ENCODE measurements at places on chromosomes 5 and 9.

GRCh38 chr5:167264348-167264747, 1027.1 kb upstream of the WWC1 start:
- DNase-seq = no peak

- no peak for DNase-seq
These were observed 4.9 kb upstream of the ROR2 start for GRCh38 chr9:91954841-91955471.

DNA sequence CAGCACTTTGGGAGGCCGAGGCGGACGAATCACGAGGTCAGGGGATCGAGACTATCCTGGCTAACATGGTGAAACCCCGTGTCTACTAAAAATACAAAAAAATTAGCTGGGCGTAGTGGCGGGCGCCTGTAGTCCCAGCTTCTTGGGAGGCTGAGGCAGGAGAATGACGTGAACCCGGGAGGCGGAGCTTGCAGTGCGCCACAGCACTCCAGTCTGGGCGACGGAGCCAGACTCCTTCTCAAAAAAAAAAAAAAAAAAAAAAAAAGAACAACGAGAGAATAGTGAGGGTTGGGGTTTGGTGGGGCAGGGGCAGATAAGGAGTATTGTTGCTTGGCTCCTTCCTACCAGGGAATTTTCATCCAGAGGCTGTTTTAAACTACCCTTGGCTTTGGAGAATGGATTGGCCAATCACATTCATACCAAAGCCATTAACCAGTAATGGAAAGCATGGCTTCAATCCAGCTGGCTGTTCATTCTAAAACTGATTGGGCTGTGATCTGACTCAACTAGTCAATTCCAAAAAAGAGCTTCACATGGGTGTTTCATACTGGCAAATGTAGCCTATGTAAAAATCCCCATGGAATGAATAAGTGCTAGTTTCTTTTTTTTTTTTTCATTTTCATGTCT, 64.4 kb downstream of the PLCXD3 start:
- no peak for DNase-seq

DNA sequence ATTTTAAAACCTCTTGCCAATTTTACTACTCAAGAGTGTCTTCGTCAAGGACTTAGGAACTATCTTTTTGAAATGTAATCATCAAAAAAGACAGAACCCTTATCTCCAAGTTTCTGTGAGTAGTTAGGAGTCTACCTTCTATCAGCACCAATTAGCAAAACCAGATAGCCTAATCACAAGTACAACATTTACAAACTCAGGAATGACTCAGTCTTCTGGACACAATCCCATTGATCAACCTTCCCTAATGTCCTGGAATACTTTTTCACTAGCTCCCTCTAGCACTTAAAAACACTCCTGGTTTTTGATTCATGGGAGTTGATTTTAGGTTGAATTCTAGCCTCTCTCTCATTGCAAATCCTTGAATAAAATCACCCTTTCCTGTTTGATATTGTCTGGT, 680.7 kb downstream of the PRR16 start:
- DNase-seq = no peak

GRCh38 chr5:98065261-98065909, 708.1 kb upstream of the RGMB start:
- DNase-seq = no peak

DNA sequence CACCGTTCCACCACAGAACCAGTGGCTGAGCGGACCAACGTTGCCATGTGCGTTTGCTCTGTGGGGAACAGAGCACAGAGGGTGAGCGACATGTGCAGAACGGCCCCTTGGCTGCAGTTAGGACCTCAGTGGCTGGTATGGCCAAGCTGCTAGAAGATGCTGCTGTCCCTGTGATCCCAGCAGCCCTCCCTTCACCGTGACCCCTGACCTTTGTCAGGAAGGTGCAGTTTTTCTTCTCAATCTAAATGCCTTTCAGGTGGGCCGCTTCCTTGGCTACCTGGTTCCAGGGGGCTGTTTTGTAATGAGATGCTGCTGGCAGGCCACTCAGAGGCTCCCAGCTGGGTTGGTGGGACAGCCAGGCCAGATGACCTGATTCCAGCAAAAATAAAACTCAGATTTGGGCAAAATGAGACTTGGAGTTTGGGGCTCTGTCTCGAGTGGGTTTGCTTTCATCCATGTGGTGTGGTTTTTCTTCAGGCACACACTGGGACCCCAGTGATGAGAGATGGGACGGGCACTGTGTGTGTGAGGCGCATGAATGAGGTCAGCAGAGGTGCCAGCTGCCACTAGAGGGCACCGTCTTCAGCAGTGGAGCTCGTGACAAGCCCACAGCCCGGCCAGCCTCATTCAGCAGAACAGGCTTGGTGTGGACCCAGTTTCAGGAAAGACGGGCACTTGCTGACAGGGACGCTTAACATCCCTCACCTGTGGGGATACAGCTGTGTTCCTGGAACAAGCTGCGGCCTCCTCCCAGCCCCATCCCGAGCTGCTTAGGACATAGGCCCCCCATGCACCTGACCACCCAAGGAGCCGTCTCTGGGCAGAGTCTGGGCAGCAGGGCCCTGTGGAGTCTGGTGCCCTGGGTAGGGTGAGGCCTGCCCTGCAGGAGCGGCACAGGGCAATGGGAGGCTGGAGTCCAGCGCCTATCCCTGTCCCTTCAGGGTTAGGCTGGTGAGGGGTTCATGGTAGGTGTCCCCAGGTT, 4.1 kb downstream of the MRPS2 start:
- DNase-seq = peak; percentile 49

DNA sequence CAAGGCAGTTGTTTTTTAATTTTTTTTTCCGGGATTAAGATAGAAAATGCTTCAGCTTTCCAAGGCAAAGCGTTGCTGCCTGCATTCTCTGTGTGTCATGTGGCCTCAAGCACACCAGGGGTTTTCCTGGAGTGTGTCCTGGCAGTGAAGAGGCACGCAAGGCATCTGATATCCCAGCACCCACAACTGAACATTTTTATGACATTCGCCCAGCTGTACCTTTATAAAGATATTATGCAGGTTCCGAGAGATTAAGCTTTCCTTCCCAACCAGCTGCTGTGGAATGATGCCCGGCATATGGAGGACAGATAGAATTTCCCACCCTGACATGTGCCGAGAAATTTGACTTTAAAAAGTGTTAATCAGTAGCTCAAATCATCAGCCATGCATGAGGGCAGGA, 205.6 kb downstream of the GADD45G start:
- DNase-seq = no peak

GRCh38 chr5:149014571-149015031, 48.3 kb downstream of the SH3TC2 start:
- DNase-seq = no peak

DNA sequence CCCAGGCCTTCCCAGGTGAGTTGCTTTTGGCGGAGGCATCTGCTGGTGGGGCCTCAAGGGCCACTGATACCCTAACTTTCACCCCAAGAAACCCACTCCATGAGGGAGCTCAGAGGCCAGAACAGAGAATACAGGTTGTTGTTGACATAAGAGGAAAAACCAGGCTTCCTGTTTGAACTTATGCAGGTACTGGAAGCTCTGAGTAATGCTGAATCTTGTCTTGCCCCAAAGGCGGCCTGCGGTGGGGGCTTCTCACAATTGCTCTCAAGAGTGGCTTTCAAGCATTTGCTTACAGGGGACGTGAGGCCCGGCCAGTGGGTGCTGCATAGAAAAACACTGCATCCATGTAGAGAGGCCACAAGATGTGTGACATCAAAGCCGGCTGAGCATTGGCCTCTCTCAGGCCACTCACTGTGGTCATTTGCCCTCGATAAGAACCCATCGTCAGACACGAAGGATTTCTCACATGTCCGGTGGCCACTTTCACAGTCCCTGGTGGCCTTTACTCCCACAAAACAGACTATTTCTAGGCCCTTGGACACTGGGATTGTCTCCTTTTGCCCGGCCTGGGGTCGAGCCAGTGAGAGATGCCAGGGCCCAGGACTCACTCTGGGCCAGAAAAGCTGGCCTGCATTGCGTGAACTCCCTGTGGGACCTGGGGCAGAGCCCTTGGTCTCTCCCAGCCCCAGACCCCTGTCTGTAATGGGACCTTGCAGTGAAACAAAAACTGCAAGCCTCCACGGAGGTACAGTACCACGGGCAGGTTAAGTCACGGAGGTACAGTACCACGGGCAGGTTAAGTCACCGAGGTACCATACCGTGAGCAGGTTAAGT, 34.5 kb upstream of the TCF7 start:
- DNase-seq = peak; percentile 57

DNA sequence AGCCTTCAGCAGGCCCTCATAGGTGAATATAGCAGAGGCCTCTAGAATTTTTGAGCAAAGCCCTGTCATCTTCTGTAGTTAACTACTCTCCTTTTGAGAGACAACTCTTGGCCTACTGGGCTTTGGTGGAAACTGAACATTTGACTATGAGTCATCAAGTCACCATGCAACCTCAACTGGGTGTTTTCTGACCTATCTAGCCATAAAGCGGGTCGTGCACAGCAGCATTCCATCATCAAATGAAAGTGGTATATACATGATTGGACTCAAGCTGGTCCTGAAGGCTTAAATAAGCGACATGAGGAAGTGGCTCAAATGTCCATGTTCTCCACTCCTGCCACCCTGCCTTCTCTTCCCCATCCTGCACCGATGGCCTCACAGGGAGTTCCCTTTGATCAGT, 1115.5 kb downstream of the TAF11L14 start:
- no peak for DNase-seq

DNA sequence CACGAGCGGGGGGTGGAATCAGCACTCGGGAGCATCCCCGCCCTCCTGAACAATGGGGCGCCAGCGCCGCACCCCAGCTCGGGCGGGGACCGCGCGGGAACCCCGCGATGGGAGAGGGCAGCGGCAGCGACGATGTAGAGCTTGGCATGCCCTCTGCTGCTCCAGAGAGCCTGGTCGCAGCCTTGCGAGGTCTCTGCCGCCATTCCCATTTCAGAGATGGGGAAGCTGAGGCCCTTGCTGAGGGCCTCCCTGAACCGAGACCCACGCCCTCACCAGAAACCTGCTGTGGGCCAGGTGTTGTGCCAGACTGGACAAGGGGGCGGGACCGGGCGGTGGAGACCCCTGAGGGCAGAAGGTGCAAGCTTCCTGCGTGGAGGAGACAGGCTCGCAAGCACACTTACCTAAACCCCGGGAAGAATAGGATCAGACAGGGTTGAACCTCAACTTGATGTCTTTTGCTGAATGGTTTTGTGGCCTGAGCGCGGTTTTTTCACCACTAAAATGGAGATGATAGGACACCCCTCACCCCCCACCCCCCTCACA, 647 bp upstream of the MEGF9 start:
- no peak for DNase-seq

GRCh38 chr9:136804509-136805206, 3.1 kb upstream of the RABL6 start:
- DNase-seq = no peak

- DNase-seq = no peak
These were observed 20.5 kb upstream of the MEGF9 start for GRCh38 chr9:120734607-120735410.

DNA sequence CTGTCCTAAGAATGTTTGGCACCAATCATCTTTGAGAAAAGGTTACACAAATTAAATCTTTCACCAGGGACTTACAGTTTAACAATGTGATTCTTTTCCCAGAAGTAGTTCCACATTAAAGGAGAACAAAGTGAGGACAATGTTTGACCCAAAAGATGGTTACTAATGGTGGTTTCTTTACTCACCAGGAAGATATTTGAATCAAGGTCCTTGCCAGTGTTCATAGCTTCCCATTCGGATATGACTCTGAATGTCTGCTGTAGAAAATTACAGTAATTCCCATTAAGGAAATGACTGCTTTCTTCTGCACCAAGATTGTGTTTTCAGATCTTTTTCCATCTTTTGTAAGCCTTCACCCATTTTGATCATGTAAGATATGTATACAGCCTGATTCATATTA, 114.6 kb upstream of the ADAMTSL1 start:
- DNase-seq = no peak

DNA sequence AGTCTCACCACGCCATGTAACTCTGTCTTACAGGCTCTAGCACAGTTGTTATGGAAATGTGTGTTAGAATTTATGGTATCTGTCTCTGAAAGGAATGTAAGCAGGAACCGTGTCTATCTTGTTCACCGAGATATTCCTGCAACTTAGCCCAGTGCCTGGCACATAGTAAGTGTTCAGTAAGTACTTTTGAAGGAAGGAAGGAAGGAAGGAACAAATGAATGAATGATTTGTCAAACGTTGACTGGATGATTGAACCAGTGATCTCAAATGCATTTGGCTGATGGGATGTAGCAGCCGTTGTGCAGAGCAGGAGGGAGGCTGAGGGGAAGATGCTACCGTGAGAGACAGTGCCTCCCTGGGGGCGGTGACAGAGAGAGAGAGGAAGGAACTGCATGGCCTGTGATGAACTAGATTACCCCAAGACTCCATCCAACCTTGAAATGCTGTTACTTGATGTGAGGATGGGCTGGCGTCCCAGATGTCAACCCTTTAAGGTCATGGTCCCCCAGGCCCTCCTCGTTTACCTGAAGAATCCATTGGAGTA, 47.5 kb upstream of the PPARGC1B start:
- DNase-seq = no peak

- DNase-seq = no peak
These were observed 4.9 kb downstream of the SELENOP start for GRCh38 chr5:42806701-42807262.

- DNase-seq = no peak
These were observed 63.3 kb downstream of the RASGRF2 start for GRCh38 chr5:81023261-81023970.

DNA sequence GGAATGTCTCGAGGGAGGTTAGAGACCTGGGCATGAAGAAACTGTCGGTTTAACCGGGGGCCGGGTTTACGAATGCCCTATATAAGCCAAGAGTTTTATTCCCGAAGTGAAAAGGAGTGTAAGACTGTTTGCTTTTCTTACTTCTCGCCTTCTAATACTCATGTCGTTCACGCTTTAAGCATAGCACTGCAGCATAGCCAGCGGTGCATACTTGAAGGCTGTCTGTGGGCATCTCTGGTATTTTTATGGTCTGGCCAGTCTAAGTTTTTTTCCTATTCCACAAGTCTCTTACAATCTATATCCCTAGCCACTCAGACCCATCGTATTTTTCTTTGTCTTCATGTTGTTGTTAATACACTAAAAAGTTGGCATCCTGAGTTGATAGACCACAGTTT, 1.2 kb downstream of the UHRF2 start:
- no peak for DNase-seq

- no peak for DNase-seq
These were observed 9.7 kb upstream of the CYSTM1 start for GRCh38 chr5:140165101-140165922.

GRCh38 chr5:150384701-150385100, 27.2 kb downstream of the TCOF1 start:
- no peak for DNase-seq

DNA sequence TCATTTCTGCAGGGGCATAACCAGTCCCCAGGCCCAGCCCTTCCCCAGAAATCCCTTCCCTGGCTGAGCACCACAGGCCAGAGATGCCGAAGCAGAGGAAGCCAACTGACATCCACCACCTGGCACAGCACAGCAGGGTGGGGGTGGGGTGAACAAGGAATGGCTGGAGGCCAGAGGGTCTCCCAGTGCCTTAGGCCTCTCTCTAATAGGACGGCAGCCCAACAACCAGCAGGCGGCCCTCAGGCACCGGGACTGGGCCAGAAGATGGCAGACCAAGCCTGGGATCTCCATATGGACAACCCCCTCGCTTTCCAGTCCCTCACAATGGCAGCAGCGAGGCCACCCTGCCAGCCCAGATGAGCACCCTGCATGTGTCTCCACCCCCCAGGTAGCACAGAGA, 13.2 kb downstream of the PDLIM4 start:
- DNase-seq = no peak

- DNase-seq = no peak
These were observed 25.5 kb upstream of the TAS2R1 start for GRCh38 chr5:9655641-9656040.
